Vagina (tissue), 2 donors: ENCODE measurements at places on chromosomes 11 and 22.

GRCh38 chr11:120326845-120327281, 1.8 kb downstream of the TLCD5 start:
- no peak for DNase-seq

DNA sequence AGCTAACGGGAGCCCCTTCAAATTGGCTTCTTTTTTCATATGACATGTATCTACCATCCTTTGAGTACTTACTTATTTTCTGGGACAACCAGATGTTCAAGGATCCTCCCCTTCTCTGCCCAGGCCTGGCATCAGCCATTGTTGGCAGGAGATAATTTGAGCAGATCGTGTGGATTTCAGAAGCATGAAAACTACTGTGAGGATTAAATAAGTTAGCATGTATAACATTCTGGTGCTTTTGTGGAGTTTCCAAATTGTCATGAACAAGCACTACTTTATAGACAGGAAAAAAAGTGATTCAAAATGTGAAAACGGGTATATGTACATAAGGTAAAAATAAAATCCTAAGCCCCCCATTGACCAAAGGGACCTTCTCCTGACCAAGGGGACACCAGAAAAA, 2.1 kb upstream of the NADSYN1 start:
- no peak for DNase-seq

- DNase-seq = no peak
These were observed 37.7 kb upstream of the MMP12 start for GRCh38 chr11:102912482-102912830.

- no peak for DNase-seq
These were observed 4.2 kb downstream of the FBLN1 start for GRCh38 chr22:45506816-45507360.

DNA sequence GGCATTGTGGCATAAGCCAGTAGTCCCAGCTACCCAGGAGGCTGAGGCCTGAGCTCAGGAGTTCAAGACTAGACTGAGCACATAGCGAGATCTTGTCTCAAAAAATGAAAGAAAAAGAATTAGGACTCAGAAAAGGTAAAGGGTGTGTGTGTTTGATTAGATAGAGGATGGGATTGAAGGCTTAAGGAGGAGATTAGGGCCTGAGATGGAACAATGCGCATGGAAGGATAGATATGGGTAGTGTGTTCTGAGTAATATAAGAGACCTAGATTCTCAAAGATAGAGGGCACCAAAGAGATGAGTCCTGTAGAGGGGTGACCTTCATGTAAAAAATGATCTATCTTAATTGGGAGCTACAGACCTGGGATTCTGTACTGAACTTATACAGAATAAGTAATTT, 17.3 kb upstream of the RAB30 start:
- DNase-seq = no peak
